HuH-7.5 (cell line): ENCODE measurements at places on chromosomes 7 and 10.

- DNase-seq: no peak
Measured at GRCh38 chr10:69934768-69935167, 117.9 kb upstream of the MACROH2A2 start.

DNA sequence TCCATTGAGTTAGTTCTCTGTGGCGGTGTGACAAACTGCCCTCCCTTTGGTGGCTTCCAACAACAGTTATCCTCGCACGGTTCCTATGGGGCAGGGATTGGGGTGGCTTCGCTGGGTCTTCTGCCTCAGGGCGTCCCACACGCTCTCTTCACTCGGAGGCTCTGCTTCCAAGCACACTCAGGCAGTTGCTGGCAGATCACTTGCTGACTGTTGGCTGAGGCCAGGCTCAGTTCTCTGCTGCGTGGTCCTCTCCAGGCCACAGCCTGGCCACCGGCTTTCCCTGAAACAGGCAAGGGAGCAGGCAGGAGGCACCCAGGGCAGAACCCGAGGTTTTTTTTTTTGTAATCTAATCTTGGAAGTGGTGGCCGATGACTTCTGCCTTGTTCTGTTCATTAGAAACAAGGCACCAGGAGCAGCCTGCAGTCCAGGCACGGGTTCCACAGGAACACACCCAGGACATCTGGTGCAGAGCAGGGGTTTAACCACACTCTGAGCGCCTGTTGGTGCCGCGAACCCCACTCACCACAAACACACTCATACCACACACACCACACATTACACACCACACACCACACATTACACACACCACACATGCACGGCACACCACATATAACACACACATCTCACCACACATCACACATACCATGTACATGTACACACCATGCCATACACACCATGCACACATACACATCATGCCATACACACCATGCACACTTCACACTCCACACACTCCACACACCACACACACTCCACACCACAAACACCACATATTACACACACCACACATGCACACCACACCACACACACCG is 112.2 kb downstream of the PTPN20 start:
- DNase-seq: no peak

- peak; percentile 72 for DNase-seq
Measured at GRCh38 chr7:76020031-76020714, 25.8 kb upstream of the TMEM120A start.

DNA sequence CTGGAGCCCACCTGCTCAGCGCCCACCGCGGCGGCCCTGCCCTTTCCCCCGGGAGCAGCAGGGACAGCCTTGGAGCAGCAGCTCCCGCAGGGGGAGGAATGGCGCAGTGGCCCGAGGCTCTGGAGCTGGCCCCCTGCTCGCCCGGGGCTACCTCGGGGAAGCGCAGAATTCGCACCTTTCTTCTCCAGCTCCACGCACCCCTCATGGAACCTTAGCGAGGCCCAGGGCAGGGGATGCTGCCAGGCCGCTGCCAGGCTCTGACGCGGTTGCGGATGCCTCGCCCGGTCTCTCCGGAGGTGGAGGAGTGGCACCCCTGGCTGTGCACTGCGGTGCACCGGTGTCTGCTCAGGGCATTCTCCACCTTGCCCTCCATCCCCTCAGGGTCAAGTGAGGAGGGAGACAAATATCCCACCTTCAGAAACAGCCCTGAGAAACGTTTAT is 84.9 kb upstream of the MKI67 start:
- DNase-seq: no peak

DNA sequence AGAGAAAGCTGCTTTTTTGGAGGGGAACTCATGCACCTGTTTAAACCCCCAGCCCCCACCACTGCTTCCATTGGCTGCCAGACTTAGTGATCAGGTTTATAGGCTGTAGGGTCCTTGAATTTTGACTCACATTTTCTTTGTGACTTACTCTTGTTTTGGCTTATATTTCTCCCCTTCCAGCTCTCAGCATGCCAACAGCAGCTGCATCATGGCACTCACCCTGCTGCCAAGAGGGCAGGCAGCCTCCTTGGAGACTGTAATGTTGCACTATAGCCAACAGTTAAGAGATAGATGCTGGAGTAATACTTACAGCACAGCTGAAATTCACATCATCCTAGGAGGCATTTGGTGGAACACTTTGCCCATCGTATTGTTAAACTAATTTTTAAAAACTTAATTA is 98.0 kb upstream of the GLCCI1 start:
- DNase-seq: no peak

DNA sequence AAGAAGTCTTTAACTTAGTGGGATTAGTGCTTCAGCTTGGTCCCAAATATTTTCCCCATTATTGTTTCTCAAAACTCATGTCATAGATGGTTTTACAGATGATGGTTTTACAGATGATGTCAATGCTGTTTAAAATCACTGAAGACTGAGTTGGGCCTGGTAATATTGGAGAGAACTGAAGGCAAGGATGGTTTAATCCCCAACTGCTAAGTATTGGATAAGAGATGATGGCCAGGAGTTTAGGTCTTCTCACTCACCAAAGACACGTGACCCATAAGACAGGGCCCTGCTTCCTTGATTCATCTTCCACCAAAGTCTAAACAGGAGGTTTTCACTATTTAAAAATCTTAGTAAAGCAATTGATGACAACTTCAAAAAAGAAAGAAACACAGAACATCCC is 56.3 kb downstream of the VWA2 start:
- no peak for DNase-seq

GRCh38 chr10:27225642-27226257 is 14.8 kb downstream of the ACBD5 start:
- no peak for DNase-seq

DNA sequence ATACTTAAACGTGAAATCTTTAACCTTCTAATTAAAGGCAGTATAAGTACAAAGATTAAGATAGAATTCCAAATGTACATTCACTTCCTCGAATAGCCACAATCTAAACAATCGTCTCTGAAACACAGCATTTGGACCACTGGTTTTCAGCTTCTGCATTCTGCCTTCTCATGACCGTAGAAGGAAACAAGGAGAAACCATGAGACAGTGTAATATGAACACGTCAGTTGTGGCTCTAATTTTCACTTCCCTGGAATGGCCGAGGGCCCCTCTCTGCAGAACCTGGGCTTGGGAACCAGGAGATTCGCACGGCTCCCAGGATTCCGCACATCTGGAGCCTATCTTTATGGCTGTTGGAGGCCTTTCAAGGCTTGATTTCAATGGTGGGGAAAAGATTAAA is 189.3 kb downstream of the KLF6 start:
- no peak for DNase-seq

DNA sequence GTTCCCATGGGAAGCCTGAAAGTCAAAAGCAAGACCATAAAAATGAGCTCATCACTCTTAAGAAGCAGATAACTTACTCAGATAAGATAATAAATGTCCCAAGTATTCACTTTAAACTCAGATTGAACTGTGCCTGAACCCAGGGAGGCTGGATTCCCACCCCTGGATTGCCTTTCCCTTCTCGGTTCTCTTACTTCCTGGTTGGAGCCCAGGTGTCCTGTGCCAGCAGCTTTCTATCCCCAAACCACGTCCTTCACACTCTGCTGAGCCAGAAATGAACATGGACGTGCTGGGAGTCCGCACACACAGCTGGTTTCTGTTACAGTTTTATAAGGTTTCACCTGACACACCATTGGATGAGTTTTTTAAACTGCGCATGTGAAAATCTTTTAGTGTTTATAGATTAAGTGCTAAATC is 636.2 kb upstream of the IGFBP3 start:
- DNase-seq: no peak

DNA sequence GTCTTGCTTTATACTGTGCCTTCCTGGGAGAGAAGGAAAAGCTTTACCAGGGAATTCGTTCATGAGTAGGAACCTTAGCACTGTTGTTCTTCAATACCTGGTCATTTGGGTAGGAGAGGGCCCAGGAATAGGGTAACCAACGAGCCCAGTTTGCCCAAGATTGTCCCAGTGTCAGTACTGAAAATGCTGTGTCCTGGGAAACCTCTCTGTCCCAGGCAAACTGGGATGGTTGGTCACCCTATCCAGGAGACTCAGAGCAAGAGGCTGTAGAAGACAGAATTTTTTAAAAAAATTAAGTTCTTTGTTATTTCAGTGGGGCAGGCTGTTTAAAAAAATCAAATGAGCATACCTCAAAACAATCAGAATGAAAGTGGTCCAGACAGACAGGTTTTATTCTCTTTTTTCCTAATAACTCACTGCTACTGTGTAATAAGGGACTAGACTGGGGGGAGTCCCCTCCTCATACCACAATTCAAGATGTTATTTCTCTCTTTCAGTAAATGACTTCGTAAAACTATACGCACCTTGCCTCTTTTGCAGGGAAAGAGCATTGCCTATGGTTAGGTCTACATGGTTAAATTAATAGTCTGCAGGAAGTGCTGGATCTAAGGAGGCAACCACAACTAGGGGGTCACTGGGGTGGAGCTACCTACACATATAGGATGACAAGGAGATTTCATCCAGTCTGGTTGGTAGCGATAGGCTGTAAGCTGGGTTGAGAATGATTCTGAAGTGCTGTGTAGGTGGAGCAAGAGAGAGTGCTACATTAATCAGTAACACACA is 41.1 kb upstream of the FAM133B start:
- DNase-seq: no peak

GRCh38 chr7:36115448-36116321 is 37.4 kb upstream of the EEPD1 start:
- DNase-seq: no peak

- DNase-seq: no peak
Measured at GRCh38 chr7:116984917-116985316, 31.6 kb downstream of the ST7 start.

GRCh38 chr10:114538181-114538906 is 119.7 kb downstream of the ABLIM1 start:
- no peak for DNase-seq

GRCh38 chr10:67780759-67781538 is 57.0 kb downstream of the DNAJC12 start:
- no peak for DNase-seq

GRCh38 chr7:122676466-122676865 is 22.5 kb downstream of the RNF133 start:
- no peak for DNase-seq

DNA sequence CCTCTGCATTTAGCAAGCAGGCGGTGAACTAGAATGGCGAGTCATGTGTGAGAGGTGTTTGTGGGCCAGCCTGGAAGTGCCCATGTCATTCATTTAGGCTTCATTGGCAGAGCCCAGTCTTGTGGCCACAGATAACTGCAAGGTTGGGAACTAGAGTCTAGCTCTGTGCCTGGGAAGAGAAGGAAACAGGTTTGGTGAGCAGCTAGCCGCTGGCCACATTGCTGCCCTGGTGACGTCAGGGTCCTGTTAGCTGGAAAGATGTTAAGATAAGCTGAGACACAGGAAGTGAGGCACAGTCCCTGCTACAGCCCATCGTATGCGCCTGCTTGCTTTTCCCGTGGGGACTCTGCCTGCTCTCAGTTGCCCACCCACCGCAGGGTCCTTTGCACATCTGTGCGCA is 185.5 kb downstream of the CAMK1D start:
- DNase-seq: no peak

DNA sequence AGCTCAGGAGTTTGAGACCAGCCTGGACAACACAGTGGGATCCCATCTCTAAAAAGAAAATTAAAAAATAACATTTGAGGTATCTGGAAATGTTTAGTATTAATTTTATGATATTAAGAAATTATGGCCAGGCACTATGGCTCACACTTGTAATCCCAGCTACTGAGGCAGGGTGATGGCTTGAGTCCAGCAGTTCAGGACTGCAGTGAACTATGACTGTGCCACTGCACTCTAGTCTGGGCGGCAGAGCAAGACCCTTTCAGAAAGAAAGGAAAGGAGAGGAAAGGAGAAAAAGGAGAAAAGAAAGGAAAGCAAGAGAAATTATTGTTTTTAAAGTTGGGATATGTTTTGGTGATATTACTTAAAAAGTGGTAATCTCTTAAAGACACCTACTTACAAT is 2.5 kb upstream of the CCDC186 start:
- no peak for DNase-seq

- no peak for DNase-seq
Measured at GRCh38 chr10:42981358-42982236, 95.3 kb upstream of the RET start.

DNA sequence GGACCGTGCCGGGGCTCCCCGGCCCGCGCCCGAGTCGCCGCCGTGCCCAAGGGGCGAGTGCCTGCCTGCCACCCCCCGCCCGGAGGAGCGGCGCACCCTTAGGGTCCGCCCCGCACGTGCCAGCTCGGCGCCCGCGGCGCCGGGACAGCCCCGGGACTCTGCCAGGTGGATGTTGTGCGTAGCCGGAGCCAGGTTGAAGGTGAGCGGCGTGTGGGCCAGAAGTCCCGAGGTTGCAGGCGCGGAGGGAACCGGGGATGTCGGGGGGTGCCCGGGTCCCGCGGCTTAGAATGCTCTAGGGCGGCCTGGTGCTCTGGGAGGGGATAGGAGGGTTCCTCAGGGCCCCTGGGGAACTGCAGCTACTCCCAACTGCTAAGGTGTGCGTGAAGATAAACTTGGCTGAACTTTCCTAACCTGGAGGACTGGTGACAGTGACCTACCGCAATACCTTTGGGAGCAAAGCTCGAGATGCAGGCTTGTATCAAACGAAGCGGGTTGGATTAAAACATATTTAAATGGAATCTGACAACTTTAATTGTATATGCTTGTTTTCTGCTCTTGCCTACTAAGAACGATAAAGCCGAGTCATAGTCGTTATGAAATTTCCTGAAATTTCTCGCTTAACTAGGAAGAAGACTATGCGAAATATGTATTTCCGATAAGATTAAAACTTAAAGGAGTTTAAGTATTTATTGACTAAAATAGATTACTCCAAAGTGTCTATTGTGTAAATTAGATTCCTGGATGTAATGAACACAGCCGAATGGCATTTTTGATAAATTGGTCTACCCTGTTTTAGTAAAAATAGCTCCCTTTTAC is at the start of gene CUX1:
Gene CUX1, plus strand, starts transcription at position 156 of the 816 bp plus-strand sequence. Its CDS starts 14 bp downstream, at position 170.
- peak; percentile 75 for DNase-seq

DNA sequence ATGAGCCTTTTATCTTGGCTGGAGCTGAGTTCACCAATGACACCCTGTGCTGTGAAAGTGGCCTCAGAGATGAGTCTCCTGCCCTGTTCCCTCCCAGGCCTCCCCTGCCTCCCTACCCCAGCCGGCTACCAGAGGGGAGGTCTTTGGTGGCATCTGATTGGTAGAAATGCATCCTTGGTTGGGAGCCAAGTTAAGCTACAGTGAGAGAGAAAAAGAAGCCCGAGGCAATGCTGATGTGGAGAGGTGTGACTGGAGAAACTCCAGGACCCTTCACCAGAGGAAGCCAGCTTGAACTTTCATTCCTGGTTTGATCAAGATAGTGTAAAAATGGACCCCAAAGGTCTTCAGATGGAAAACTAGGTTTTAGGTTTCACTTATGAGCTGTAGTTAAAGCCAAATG is 191.1 kb upstream of the TCF7L2 start:
- no peak for DNase-seq

DNA sequence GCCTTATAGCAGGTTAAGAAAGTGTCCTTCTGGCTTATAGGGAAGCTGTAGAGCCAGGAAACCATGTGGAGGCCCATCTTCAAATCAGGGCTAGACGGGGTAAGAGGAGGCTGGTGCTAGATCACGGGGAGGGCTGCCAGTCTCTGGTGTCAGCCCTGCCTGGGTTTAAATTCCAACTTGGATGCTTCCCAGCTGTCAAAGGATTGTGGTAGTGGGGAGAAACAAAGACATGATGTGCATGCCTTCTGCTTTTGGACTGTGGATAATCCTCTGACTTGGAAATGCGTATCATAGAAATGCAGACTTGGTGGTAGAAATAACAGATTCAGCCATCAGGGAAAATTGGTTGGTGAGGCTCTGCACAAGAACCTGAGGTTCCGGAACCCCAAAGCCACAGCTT is 325.6 kb downstream of the PHTF2 start:
- no peak for DNase-seq

- DNase-seq: no peak
Measured at GRCh38 chr7:26233902-26234511, 32.5 kb downstream of the CBX3 start.

GRCh38 chr7:83751217-83751616 is 102.3 kb upstream of the SEMA3E start:
- no peak for DNase-seq
